ENCODE measurements at places on chromosomes 11 and 22.

- DNase-seq, result no peak
These were observed 3.5 kb downstream of the ZP1 start for GRCh38 chr11:60870733-60871377.

DNA sequence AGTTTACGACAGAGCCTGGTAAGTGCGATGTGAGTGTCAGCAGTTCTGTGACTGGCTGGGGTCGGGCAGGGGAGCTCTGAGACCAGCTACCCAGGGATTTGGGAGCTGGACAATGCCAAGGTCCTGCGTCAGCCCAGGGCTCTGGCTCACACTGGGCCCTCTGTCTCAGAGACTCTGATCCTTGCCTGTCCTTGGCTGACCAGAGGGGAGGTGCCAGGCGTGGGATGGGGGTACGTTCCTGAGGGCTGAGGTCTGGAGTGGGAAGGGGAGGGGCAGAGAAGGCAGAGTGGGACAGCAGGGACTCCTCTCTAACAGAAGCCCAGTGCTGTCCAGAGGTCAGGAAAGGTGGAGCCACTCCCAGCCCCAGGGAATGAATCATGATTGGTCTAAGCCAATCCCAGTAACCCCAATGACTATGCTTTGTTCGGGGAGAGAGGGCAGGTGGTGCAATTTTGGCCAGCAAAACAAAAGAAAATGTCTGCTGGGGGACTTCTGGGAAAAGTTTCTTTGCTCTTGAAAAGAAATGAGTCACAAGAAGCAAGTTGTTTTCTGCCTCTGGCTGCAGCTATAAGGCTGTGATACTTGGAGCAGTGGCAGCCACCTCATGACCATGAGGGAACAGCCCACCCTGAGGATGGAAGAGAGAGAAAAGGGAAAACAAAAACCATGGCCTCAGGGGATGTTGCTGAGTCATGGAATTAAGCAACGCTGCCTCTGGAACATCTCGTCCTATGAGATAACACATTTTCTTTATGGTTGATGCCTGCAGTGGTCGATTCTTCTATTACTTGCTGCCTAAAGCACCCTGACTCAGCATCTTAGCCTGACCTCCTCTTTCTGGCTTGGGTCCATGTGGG is 108.3 kb downstream of the CHST1 start:
- DNase-seq, result no peak

DNA sequence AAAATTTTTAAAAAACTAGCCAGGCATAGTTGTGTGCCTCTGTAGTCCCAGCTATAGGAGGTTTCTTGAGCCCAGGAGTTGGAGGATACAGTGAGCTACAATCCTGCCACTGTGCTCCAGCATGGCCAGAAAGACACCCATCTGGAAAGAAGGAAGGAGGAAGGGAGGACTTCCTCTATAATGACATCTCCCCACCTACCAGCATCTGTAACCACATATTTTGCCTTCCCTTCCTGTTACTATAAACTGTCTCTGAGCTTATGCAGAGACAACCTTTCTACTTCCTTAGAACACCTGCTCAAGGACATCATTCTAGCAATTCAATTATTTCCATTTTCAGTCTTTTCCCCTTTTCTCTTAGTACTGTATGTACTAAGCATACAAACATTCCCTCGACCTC is 2.2 kb upstream of the NUP160 start:
- DNase-seq, result no peak

DNA sequence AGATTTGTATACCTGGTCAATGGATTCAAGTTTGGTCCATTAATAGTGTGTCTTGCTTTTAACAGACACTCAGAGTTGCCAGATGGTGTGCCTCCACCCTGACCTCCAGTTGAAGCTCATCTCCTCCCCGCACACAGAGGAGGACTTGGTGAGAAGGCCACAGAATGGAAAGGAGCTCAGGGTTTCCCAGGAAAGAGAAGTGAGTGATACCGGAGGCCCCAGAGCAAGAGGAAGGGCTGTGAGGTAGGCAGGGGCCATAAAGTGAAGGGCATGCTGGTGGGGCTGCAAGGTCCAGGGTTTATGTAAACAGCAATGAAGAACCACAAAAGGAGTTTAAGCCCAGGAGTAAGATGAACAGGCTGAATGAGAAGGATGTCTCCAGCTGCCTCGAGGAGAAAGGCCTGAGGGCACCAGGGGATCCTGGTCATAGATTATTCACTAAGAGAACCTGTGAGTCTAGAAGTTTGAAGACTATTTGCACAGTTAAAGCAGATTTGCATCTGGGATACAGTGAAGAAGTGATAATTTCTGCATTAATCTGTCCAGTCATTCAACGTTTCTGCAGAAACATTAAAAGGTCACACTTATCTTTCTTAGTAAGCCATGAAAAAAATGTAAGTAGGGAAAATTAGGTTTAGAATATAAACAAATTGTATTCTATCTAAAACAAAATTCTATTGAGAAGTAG is 67.5 kb upstream of the VPREB1 start:
- no peak for DNase-seq

DNA sequence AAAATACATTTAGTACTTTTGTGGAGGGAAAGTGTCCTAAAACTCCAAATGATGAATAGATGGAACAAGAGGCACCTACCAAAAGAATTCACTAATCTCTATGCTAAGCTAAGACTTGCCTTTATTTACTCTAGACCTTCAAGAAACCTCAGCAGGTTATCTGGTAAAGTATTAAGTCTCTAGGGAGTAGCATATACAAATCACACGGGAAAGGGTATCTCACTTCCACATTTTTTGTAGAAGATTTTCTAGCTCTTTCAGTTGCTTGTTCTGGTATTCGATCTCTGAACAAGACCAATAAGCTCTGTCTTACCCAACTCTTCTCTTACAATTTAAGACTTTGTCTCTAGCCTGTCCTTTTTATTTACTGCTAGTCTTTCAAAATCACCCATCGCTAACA is 18.1 kb upstream of the CADM1 start:
- no peak for DNase-seq

DNA sequence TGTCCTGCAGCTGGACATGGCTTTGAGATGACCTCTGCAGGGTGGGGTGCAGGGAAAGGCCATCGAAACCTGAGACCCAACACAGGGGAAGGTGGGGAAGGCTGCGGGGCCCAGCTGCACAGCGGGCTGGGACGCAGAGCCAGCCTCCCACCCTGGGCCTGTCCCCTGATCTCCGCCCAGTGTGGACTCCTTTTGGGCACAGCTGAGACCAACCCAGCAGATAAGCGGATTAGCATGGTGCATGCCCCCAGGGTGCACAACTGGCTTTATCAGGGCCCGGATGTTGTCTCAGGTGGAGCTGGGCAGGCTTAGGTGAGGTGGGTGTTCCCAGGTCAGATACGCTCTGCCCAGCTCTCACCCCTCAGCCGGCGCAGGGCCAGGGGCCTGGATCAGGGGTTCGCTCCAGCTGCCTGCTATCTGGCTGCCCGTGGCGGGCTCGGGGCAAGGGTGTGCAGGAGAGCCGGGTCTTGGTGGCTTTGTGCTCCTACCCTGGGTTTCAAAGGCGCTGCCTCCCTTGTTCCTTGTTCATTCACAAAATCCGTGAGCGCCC is 28.1 kb upstream of the MUC5AC start:
- no peak for DNase-seq

DNA sequence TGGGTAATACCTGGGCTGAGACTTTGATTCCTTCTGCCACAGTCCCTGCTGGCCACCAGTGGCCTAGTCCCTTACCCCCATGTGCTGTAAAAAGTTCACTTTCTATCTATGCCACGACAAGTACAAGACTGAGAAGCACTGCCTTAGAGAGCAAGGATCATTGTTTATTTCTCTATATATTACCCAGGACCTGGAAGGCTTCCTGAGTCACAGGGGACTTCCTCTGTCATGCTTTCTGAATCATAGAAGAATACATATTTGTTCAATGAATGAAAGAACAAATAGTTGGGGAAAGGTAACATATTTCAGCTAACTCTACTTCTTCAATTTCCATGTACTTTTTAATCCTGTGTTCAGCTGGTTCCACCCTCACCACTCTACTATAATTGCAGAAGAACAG is 5.5 kb upstream of the SYT9 start:
- no peak for DNase-seq

DNA sequence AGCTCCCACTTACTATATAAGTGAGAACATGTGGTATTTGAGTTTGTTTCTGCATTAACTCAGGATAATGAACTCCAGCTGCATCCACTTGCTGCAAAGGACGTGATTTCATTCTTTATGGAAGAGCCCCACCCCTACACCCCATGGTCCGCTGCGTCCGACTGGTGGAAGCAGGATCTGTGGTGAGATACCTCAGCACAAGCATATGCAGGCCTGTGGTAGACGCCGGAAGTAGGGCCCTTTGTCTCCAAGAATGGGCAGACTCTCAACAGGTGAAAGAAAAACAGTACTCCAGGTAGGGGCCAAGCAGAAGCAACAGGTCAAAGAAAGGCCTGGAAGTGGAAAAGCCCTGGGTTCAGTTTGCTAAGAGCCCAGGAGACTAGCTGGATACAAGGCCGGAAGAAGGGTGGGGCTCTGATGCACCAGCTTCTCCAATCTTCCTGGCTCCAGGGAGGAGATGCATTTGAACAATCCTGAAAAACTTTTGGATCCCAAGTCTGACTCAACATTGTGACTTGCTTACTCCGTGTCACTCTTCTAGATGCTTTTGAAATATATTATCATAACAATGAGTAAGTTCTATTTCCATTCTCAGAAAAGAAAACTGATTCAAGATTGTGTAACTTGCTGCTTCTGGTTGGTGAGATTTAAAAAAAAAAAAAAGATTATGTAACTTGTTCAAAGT is 30.4 kb downstream of the NEAT1 start:
- DNase-seq, result no peak

DNA sequence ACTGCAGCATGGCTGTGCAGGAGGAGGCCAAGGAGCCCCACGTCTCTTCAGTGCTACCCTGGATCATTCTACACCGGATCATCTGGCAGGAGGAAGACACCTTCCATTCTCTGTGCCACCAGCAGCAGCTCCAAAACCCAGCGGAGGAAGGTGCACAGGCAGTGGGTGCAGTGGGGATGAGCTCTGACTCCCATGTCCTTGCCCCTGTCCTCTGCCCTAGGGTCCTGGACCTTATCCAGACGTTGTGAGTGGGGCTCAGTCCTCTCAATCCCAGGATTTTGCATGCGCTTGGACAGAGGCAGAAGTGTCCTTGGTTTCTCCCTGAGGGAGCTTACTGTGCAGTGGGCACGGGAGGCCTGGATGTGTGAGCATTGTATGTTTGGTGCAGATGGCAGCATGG is 61.3 kb downstream of the CABIN1 start:
- DNase-seq, result no peak

DNA sequence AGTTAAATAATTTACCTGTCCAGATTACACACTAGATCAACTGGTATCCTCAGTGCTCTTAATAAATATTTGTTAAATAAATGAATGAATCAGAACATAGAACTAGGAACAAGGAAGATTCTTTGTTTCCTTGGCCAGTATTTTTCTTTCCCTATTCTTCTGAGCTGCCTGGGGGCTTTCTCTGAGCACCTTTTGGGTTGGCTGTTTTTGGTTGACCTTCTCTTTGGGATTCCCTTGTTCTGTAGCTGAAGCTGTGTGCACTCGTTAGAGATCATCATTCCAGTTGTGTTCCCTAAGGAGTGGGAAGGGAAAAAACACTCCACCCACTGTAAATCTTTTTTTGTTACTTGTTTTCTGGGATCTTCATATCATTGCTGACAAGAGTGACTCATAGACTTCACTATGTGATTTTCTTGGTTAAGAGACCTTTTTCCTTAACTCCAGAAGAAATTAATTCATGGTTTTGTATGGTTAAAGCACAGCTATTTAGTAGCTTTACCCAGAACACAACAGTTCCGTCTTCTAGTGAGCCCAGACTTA is 84.3 kb downstream of the STIM1 start:
- no peak for DNase-seq

- no peak for DNase-seq
These were observed 2.5 kb downstream of the GNG3 start for GRCh38 chr11:62710001-62710345.

GRCh38 chr22:48250937-48251530 is 1488.6 kb downstream of the TBC1D22A start:
- DNase-seq, result no peak

DNA sequence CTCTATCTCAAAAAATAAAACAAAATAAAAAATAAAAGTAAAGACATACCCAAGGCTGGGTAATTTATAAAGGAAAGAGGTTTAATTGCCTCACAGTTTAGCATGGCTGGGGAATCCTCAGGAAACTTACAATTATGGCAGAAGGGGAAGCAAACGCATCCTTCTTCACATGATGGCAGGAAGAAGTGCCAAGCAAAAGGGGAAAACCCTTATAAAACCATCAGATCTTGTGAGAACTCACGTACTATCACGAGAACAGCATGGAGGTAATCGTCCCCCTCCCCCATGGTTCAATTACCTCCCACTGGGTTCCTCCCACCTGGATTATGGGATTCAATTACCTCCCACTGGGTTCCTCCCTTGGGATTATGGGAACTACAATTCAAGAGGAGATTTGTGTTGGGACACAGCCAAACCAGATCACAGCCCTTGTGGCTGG is 8.3 kb upstream of the SSTR3 start:
- no peak for DNase-seq
